BJ (cell line): ENCODE measurements at places on chromosomes 6 and 20.

GRCh38 chr6:111639266-111639665 lies 33.6 kb upstream of the TRAF3IP2 start:
- DNase-seq = no peak

- no peak for DNase-seq
Measured at GRCh38 chr6:150211700-150212511, 69.1 kb downstream of the PPP1R14C start.

DNA sequence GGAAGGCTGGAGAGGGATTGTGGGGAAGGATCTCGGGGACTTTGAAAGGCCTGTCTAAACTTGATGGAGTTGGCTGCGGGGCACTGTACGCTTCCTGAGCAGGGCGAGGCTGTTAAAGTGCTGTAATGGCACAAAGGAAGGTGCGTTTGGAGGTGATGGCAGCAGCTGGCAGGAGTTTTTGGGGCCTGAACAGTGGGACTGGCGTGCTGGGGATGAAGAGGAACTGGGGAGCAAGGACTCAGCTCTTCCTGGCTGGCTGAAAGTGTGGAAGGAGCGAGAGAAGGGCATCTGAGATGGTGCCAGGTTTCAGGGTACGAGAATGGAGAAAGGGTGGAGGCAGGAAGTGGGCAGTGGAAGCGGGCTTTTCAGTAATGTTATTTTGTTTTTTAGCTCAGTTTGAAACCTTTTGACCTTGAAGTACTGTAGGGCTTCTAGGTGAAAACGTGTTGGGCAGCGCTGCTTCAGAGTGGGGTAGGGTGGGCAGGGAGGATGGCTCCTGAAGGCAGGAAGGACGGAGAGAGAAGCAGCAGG lies 8.0 kb downstream of the TMEM181 start:
- no peak for DNase-seq

- no peak for DNase-seq
Measured at GRCh38 chr20:45290677-45291355, 15.8 kb upstream of the RBPJL start.

DNA sequence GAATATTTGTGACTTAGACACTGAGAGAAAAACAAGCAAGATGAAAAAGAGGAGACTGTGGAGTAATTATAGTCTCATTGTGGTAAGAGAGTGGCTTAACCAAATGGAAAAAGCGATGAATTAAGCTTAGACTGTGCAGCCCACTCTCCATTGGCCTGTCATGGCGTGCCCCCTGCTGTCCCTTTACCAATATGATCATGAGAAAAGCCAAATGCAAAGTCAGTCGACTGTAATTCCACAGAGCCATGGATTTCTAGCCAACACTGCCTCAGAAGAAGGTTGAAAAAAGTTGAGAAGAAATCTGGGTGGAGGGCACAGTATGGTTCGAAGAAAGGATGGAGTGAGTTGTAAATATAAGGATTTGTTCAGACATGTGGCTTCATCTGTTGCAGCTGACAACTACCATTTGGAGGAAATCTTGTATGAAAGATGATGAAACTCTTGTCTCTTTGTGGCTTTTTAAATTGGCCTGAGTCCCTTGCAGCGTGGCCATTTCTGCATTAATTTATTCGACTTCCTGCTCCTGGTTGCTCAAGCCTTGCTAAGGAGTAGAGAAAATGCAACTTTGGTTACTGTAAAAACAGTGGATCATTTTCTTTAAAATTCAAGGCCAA lies 251.4 kb downstream of the DOK5 start:
- no peak for DNase-seq

- DNase-seq = peak; percentile 43
Measured at GRCh38 chr6:6749702-6750491, 161.4 kb downstream of the LY86 start.

- DNase-seq = no peak
Measured at GRCh38 chr6:38152620-38153019, 333.1 kb downstream of the ZFAND3 start.

GRCh38 chr20:1568163-1568490 lies 10.6 kb upstream of the SIRPD start:
- no peak for DNase-seq

- DNase-seq = peak; percentile 59
Measured at GRCh38 chr20:53934421-53935343, 135.7 kb downstream of the BCAS1 start.

GRCh38 chr20:58565461-58566175 lies 50.4 kb upstream of the APCDD1L start:
- DNase-seq = no peak

GRCh38 chr20:2390951-2391675 lies 10.4 kb downstream of the TGM6 start:
- no peak for DNase-seq

- no peak for DNase-seq
Measured at GRCh38 chr6:136228814-136229213, 21.3 kb downstream of the MTFR2 start.

DNA sequence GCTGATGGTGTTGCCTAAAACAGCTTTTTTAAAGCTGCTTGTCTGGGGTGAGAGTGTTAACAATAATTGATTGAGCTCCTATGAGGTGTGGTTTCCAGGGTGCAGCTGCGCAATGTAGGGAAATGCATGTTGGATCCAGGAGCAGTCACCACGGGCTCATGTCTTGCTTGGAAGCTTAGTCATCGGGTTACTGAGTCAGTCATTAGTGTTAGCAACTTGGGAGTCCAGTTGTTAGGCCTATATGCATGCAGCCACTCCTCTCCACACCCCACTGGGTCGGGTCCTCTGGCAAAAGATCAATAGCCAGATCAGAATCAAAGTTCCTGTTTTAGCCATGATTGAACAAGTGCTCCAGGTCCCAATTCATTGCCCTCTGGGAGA lies 271.7 kb upstream of the CHD6 start:
- no peak for DNase-seq

GRCh38 chr6:19552076-19552475 lies 285.1 kb upstream of the ID4 start:
- DNase-seq = no peak

DNA sequence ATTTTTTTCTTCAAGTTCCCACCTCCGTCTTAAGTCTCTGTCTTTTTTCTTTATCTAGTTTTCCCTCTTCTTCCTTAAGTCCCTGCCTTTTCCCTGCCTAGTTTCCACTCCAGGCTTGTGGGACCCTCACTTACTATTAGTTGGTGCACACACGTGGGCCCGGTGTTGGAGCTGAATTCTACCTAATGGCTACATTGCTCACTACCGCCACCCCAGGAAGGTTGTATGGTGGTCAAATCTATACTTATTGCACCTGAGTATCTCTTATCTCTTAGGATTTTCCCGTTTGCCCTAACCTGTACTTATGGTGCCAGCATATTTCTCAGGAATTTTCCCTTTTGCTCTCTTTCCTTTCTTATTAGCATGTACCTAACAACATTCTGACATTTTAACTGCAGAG lies 692.8 kb downstream of the EPM2A start:
- DNase-seq = no peak

- DNase-seq = peak; percentile 99
Measured at GRCh38 chr20:34525709-34526416, 9.6 kb downstream of the DYNLRB1 start.

GRCh38 chr20:59471653-59472421 lies 132.5 kb upstream of the PHACTR3 start:
- DNase-seq = no peak

GRCh38 chr6:39772559-39773273 lies 19.5 kb upstream of the DAAM2 start:
- peak; percentile 86 for DNase-seq

DNA sequence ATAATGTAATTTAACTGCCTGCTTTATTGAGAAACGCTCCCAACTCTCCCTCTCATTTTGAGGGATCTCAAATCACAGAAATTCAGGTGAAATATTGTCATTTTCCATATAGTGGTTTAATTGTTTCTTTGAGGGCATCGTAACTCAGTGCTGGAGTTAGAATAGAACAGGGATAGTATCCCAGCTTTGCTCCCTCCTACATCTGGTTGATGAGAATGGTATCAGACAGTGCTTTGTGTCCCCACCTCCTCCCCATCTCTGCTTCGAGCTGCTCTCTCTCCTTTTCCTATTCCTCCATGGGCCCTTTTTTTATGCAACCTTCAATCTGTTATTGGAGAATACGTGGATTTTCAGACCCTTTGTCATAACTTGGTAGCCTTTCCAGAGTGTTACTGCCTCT lies 41.2 kb upstream of the REV3L start:
- no peak for DNase-seq

GRCh38 chr6:47428746-47429664 lies 48.6 kb upstream of the CD2AP start:
- no peak for DNase-seq

GRCh38 chr6:37602801-37603200 lies 94.9 kb downstream of the MDGA1 start:
- no peak for DNase-seq

GRCh38 chr6:105292689-105293339 lies 110.1 kb downstream of the PREP start:
- no peak for DNase-seq

DNA sequence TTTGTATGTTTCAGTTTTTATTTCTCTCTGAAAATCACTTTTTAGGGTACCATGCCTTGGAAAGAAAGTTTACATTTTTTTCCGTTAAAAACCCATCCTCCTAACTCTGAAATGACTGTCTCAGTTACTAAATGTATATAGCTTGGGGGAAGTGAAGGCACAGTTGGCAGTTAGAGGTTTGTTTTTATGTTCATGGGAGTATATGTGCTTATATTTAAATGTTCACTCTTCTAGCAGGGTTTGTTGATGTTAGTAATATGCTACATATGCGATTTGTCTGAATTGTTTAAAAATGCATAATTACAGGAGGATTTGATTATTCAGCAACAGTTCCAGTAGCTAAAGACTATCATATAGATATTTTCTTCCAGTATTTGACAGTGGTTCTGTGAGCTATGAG lies 31.1 kb downstream of the CDKAL1 start:
- no peak for DNase-seq

- DNase-seq = peak; percentile 36
Measured at GRCh38 chr20:17796091-17796563, 96.4 kb downstream of the BANF2 start.

- DNase-seq = no peak
Measured at GRCh38 chr6:33427585-33428223, 7.8 kb downstream of the SYNGAP1 start.

- DNase-seq = no peak
Measured at GRCh38 chr6:61809004-61809595, 476.9 kb downstream of the KHDRBS2 start.

DNA sequence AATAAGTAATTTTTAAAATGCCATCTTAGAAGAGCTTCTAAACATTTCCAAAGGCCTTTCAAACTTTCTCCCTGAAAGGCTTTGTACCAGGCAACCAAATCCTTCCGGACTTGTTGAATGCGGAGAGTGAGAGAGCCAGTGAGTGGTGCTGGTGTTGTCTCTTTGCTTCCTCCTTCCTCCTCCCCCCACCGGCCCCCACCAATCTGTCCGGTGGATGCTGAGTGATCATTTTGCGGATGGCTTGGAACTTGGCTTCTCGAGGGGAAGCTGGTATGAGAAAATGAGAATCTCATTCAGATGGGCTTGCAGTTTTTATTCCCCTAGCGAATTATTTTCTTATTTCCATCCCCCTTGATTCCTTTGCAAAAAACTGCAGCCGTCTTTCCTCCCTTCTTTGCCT lies 97.3 kb downstream of the ANKRD60 start:
- DNase-seq = no peak

GRCh38 chr20:20251836-20252235 lies 116.1 kb upstream of the INSM1 start:
- no peak for DNase-seq

- DNase-seq = no peak
Measured at GRCh38 chr6:26130581-26131249, 43.5 kb downstream of the HFE start.

DNA sequence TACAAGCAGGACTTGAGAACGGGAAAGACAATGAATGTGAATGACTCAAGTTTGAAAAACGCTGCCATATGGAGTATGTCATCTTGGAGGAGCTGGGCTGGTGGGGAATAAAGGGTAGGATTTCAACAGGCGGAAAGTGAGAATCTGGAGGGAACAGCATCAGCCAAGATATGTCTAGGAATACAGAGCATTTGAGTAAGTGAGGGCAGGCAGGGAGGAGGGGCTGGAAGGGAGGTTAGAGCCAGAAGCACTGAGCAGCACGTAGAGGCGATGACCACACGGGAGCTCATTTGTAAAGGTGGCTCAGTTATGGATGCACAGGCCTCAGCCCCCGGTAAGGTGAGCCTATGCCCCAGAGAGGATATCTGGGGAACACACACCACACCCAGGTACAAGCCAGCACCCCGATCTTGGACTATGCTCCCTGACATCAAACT lies 115.1 kb downstream of the ZMYND8 start:
- DNase-seq = peak; percentile 59

- no peak for DNase-seq
Measured at GRCh38 chr20:324177-325044, 941 bp upstream of the SOX12 start.

DNA sequence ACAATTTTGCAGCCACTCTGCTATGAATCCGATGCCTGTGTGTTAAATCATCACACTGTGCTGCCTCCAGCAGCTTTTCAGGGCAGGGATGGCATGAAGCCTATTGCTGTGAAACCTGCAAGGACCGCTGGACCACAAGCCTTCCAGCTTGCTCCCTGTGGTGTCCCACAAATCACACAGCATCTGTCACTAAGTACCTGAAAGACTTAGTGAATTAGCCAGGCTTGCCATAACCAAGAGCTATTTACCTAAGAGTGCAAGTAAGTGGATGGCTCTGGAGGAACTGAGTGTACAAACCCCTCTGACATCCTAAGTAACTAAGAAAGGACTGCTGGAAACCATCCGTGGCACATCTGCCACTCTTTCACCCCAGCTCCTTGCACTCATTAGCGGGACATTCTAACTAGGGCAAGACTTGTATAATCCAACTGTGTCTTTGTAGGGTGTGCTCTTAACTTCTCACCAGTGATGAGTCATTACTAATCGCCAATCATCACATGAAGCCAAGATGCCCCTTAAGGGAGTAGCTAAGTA lies 34.7 kb downstream of the FOXQ1 start:
- DNase-seq = no peak

DNA sequence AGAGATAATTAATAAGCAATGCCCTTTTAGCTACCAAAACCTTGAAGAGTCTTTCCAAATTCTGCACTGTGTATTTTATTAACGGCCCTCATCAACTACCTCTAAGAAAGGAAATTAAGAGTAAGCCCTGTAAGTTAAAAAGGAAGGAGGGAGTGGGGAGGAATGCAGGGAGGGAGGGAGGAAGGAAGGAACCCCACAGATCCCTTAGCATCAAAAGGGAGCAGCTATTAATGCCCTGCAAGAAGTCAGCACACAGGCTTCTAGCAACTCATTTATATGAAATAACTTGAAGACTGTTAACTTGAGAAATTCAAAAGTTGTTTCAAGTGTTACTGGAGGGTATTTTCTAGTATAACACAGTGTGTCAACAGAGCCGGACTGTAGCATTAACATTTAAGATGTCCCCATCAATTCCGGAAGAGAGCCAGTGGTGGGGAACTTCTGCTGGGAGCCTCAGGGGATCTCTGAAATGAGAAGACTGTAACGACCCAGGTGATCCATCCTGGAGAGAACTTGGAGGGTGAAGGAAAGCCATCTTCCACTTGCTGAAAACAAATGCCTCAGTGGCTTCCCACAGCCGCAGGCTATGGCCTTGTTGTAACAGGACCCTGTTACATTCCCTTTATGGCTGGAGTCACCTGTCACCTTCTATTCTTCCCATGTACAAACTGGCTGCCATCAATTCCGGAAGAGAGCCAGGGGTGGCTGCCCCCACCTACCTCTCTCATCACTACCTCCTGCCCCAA lies 33.2 kb downstream of the SLC22A23 start:
- no peak for DNase-seq
